Peyer's patch (tissue), 4 donors: ENCODE measurements at places on chromosomes 2 and 18.

DNA sequence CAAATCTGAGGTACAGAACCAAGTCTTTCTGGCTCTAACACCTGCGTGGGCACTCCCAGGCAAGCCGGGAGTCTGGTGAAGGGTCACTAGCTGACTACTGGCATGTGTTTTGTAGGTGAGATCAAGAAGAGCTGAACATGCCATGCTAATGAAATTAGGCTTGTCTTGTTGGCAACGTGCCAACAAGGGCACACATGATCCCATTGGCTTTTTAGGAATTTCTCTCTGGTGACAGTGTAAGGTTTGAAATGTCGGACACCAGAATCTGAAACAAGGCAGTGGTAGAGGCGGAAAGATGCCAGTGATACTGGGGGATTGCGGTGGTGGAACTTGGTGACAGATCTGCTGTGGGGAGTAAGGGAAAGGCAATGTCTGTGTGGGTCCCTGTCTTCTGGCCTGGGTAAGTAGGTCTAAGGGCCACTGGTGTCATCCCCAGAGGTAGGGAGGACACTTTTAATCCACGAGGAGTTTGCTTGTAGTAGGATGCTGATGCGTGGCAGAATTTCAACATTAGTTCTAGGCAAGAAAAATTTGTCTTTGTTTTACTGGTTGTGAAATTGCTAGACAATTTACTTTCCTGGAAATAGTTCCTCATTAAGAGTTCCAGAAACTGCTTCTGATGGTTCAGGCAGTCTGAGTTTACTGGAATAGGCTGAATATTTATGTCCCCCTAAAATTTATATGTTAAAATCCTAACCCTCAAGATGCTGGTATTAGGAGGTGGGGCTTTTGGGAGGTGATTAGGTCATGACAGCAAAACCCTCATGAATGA is 52.6 kb upstream of the ACMSD start:
- no peak for DNase-seq

GRCh38 chr2:120932881-120933280 is 197.2 kb downstream of the GLI2 start:
- DNase-seq, result no peak

GRCh38 chr18:79685281-79685680 is 5.7 kb downstream of the CTDP1 start:
- peak; percentile 37 for DNase-seq

DNA sequence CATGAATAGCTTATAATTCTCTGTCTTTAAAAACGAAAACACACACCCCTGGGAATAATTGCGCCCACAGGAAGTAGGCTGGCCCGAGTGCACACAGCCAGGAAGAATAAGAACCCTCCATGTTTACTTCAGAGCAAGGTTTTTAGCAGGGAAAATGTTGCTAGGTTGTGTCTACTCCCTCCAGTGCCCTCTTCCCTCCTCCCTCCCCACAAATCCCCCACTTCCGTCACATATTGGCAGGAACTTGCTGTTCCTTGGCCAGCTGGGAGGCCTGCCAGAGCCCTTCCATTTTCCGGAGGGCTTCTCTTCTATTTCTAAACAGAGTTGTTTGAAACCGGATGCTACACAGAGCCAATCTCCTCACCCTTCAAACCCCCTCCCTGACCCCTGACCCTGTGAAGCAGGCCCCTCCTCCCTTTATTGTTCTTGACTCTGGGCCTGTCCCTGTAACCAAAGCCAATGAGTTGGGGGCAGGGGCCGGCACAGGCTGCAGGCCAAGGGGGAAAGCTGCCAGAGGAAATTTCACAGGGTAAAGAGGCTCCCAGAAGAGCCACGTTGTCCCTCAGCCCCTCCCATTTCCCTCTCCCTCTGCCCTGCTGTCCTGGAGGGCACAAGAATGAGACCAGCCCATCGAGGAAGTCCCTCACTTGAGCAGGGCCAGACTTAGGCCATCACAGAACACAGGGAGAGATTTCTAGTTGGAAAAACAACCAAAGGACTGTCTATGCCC is 49.8 kb upstream of the LGALSL start:
- peak; percentile 74 for DNase-seq

DNA sequence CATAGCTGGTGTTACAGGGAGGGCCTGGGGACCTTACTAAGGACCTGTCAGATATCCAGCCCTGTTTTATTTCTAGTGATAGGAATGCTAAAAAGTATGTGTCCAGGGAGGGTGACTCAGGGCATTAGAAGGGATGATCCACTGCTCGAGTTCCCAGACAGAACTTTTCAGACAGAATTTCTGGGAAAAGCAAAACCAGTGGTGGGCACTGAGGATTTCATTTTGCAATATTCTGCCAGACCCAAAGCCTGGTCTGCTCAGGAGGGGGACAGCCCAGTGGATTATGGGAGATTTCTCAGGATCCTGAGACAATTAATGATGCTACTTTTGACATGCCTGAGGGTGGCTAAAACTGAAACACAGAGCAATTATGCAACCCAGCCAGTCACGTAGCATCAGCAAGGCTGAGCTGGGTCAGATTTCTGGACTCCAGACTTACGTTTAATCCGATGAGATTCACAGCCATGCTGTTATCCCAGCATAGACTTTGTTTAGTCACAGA is 4.7 kb upstream of the KCNE4 start:
- DNase-seq, result no peak

- DNase-seq, result no peak
These were observed 82.5 kb downstream of the CERS6 start for GRCh38 chr2:168538534-168538933.

DNA sequence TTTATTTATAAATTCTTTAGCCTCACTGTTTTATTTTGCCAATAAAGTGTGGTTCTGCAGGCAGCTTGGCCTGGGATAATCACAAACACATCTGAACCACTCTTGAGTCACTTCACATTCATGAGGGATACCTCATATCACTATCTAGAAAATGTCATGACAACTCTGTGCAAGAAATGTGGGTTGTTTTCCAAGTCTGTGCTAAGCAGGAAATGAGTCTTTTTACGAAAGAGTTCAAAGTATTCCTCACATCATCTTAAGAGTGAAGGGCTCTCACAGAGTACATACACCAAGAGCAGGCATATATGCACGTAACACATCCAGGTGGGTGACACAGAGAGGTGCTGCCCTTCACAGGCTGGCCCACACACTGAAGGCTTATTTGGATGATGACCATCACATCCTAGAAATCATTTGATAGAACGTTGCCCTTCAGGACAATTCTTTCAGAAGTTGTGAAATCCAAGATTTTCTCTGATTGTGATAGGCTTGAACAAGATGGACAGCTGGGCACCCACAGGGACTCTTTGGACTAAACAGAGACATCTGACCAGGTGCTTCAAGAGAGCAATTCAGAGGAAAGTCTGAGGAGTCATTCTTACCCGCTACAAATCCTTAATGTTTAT is 811.1 kb upstream of the LRATD1 start:
- no peak for DNase-seq

- DNase-seq, result no peak
These were observed 278.0 kb downstream of the EPHA4 start for GRCh38 chr2:221293949-221294742.

GRCh38 chr2:120886534-120887319 is 151.1 kb downstream of the GLI2 start:
- no peak for DNase-seq

GRCh38 chr18:30113454-30113853 is 929.1 kb downstream of the DSC3 start:
- no peak for DNase-seq

GRCh38 chr18:40485318-40485717 is 1469.7 kb upstream of the PIK3C3 start:
- DNase-seq, result no peak

DNA sequence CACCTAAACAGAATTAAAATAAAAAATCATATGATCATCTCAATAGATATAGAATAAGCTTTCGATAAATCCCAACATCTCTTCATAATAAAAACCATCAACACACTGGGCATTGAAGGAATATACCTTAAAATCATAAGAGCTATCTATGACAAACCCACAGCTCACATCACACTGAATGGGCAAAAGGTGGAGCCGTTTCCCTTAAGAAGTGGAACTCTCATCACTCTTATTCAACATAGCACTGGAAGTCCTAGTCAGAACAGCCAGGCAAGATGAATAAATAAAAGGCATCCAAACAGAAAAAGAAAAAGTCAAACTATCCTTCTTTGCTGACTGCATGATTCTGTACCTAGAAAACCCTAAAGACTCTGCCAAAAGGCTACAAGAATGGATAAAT is 510.3 kb downstream of the ZNF804A start:
- no peak for DNase-seq

- DNase-seq, result no peak
These were observed 155.1 kb downstream of the LPIN1 start for GRCh38 chr2:11901351-11902069.

DNA sequence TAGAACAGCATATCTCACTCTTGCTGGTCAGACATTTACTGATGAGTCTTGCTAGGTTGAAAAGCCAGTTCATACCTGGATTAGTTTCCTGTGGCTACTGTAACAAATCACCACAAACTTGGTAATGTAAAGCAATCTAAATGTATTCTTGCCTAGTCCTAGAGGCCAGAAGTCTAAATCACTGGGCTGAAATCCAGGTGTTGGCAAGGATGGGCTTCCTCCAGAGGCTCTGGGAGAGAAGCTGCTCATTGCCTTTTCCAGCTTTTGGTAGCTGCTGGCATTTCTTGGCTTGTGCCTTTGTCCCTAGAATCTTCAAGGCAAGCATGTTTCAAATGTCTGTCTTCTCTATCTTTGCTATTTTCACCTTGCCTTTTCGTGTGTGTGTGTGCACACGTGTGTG is 62.3 kb upstream of the MAP4K3 start:
- DNase-seq, result no peak

DNA sequence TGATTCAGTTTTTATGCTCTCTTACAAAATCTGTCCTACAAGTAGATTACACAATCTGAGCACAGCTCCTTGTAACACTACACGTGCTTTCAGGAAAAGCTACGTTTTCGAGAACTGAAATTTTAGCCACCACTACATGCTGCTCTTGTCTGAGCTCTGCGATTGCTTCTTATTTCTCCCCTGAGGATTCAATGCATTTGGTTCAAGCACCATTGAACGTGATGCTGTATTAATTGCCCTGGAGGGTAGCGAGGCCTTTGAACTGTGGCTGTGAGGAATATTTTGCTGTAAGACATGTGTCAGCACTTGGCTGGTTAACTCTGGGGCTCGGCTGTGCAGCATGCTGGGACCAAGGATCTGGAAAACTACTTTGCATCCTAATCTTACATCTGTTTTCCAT is 405.8 kb downstream of the EPHA4 start:
- DNase-seq, result no peak

- no peak for DNase-seq
These were observed 272.5 kb upstream of the KCNJ3 start for GRCh38 chr2:154425994-154426393.
